ENCODE measurements at places on chromosomes 5 and 9.

GRCh38 chr5:179879690-179880010 lies 21.0 kb upstream of the MRNIP start:
- DNase-seq = no peak

DNA sequence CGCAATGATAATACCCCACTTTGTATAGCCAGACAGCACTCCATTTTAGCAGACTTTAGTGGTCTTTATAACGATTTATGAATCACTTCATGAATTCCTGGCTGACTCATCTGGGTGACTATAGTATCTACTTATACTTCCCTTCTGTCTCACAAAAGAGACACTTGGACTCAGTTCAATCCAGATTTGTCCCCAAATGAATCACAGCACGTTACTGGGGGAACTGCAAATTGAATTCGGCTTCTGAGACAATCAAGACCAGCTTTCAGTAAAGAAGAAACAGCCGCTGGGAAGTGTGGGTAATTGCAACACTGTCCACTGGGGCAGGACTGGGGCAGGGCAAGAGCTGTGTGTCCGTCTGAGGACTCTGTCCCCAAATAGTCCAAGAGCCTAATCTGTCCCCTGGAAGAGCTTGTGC lies 337.3 kb upstream of the RFX3 start:
- peak; percentile 13 for DNase-seq

GRCh38 chr5:56480078-56480704 lies 247.1 kb upstream of the ANKRD55 start:
- no peak for DNase-seq

GRCh38 chr5:178324481-178325310 lies 92.1 kb upstream of the PHYKPL start:
- no peak for DNase-seq

DNA sequence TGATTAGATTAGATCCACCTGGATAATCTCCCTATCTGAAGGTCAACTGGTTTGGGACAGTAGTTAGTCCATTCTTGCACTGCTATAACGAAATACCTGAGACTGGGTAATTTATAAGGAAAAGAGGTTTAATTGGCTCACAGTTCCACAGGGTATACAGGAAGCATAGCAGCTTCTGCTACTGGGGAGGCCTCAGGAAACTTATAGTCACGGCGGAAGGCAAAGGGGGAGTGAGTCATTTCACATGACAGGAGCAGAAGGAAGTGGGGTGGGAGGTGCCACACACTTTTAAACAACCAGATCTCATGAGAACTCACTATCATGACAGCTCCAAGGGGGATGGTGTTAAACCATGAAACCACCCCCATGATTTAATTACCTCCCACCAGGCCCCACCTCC lies 9.9 kb downstream of the C9orf40 start:
- DNase-seq = no peak

GRCh38 chr9:13990331-13990730 lies 323.6 kb downstream of the NFIB start:
- no peak for DNase-seq

DNA sequence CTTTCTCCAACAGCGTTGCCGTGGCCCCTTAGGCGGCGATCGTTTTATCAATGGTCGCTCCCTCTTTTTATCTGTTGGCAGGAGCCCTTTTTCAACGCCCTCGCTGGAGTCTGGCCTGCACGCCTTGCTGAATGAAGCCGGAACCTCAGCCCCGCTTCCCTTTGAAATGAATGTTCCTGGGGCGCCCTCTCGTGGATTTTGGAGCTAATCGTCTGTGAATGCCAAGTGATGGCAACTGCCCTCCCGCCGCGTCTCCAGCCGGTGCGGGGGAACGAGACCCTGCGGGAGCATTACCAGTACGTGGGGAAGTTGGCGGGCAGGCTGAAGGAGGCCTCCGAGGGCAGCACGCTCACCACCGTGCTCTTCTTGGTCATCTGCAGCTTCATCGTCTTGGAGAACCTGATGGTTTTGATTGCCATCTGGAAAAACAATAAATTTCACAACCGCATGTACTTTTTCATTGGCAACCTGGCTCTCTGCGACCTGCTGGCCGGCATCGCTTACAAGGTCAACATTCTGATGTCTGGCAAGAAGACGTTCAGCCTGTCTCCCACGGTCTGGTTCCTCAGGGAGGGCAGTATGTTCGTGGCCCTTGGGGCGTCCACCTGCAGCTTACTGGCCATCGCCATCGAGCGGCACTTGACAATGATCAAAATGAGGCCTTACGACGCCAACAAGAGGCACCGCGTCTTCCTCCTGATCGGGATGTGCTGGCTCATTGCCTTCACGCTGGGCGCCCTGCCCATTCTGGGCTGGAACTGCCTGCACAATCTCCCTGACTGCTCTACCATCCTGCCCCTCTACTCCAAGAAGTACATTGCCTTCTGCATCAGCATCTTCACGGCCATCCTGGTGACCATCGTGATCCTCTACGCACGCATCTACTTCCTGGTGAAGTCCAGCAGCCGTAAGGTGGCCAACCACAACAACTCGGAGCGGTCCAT lies 10.0 kb downstream of the S1PR3 start:
- peak; percentile 62 for DNase-seq

Measured in C1 segment of cervical spinal cord (tissue), 14 donors.